Frontal cortex (tissue), 4 donors: ENCODE measurements at places on chromosomes 4 and X.

- DNase-seq = no peak
Measured at GRCh38 chr4:76536373-76536689, 101.3 kb downstream of the SHROOM3 start.

DNA sequence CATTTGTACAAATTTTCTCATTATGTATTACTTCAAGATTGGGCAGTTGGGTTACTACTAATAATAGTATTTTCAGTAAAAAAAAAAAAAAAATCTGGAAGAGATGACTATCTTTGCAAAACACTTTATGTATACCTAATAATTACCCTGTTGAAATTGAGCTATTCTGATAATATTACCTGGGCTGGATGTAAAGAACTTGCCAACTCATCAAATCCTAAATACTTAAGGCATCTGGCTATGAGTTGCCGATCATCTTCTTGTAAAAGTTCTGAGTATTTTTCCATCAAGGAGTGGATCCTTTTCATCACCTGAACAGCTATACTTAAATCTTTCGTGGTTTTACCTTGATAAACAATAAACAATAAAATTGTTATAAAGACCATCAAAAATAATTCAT is 42.7 kb downstream of the DDX60 start:
- DNase-seq = no peak

DNA sequence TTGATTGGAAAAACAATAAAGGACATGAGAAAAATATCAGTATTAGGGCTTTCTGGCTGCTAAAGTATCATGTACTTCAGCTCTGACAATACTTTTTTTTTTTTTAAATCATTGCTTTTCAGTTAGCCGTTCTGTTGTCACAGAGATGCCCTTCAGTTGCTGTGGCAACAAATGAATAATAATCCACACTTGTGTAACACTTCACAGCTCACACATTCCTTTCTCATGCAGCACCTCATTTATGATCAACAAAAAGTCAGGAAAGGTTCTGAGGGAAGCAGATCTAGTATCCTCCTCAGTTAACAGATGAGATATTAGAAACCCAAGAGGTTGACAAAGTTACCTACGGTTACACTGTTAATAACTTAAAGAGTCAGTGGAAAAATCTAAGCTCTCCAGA is 444.2 kb upstream of the SLIT2 start:
- no peak for DNase-seq

DNA sequence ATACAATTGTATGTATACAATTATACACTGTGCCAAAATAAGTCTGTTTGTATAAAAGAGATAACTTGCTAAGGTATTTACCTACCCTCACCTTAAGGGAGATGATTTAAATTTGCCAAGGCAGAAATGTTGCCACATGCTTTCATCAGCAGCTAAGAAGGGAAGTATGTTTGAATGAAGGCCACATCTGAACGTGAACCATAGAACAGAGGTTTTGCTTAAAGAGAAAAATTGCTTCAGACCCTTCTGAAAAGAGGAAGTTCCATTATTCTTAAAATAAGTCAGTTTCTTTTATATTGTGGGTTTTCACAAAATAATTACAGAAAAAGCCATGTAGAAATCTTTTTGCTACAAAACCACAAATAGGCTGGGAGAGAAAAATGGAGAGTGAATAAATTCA is 621.5 kb upstream of the HTR2C start:
- DNase-seq = no peak

GRCh38 chr4:4671774-4672349 is 130.0 kb upstream of the STX18 start:
- no peak for DNase-seq

DNA sequence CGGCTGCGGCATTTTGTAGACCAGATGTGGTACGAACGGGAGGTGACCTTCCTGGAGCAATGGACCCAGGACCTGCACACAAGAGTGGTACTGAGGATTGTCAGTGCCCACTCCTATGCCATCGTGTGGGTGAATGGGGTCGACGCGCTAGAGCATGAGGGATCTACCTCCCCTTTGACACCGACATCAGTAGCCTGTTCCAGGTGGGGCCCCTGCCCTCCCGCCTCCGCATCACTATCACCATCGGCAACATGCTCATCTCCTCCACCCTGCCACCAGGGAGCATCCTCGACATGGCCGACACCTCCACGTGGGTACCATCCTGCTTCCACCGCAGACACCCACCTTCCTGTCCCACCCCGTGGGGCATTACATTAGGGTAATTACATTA is 46.2 kb downstream of the SMARCA5 start:
- no peak for DNase-seq

DNA sequence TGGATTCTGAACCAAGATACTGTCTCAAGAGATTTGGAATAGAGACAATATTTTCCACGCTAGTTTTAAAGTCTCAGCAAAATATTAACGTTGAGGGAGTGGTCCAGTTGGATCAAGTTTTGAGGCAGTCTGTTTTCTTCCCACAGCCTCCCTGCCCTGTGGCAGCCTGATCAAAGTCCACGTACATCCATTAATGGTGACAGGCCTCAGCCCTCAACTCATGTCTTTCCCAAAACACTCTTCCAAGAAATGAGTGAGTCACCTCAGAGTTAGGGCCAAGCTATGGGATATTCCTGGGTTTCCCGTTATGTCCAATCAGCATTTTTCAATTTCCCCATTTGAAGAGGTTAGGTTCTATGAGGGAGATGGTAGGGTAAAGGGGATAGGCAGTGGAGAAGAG is 28.5 kb downstream of the EGFL6 start:
- DNase-seq = no peak

- DNase-seq = no peak
Measured at GRCh38 chr4:141913928-141914327, 277.5 kb downstream of the IL15 start.

DNA sequence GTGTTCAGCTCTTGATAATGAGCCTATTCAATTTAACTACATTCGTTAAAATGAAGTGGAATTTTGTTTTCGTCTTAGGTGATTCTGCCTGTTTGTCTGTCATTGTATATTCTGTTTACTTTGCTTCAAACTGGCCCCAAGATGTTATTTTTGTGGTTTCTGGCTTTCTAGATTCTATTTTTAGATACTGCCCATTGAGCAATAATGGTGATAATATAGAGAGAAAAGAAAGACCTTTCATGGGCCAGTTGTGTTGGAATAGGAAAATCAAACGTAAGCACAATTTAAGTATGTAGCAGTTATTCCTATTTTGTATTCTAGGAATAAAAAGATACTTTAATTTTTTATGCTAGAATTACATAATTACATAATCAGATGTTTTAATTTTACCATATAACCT is 4.0 kb downstream of the CDKN2AIP start:
- no peak for DNase-seq

DNA sequence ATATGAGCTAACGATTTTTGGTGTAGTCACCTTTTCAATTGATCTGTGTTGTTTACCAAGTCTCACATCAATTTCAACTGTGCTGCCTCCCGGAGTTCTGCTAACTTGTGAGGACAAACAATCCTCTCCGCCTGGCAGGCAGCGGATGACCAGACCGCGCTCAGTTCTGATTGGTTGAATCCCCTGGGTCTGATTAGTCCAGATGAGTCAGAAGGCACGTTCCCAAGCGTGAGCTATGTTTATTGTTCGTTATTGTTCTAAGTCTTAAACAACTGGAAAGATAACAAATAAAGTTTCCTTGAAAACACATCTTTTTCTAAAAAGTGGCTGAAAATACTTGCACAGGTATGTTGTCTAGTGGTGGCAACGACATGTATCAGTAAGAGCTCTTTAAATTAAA is 37.9 kb upstream of the TRPC3 start:
- DNase-seq = no peak

DNA sequence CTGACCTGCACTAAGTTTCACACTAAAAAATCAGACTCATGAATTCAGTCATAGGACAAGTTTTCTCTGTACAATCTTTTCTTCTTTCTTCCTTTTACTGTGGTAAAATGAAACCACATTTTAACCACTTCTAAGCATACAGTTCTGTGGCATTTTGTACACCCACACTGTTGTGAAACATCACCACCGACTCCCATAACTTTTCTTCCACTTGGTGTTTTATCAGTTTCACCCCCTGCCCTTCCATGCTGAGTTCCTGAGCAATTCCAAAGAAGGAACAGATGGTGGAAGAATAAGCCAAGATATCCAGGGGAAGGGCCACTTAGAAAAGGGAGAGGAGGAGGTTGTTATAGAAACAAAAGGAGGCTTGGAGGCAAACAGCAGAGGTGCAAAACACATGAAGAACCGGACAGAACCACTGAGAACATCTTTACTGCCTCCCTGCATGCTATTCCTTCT is 22.6 kb downstream of the SLC25A4 start:
- no peak for DNase-seq

DNA sequence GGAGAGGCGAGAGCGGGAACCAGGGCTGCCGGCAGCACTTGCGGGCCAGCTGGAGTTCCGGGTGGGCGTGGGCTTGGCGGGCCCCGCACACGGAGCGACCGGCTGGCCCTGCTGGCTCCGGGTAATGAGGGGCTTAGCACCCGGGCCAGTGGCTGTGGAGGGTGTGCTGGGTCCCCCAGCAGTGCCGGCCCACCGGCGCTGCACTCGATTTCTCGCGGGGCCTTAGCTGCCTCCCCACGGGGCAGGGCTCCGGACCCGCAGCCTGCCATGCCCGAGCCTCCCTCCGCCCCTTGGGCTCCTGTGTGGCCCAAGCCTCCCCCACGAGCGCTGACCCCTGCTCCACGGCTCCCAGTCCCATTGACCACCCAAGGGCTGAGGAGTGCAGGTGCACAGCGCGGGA is 25.2 kb upstream of the KIT start:
- DNase-seq = no peak

DNA sequence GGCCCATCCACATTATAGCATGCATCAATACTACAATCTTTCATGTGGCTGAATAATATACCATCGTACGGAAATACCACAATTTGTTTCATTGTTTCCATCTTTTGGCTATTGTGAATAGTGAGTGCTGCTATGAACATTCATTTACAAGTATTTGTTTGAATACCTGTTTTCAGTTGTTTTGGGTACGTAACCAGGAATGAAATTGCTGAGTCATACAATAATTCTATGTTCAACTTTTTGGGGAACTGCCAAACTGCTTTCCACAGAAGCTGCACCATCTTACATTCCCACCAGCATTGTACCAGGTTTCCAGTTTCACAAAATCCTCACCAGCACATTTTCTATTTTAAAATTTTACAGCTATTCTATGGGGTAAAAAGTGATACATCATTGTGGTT is 28.5 kb upstream of the MANBA start:
- no peak for DNase-seq

GRCh38 chr4:2247128-2248043 is 5.5 kb upstream of the HAUS3 start:
- DNase-seq = peak; percentile 7

DNA sequence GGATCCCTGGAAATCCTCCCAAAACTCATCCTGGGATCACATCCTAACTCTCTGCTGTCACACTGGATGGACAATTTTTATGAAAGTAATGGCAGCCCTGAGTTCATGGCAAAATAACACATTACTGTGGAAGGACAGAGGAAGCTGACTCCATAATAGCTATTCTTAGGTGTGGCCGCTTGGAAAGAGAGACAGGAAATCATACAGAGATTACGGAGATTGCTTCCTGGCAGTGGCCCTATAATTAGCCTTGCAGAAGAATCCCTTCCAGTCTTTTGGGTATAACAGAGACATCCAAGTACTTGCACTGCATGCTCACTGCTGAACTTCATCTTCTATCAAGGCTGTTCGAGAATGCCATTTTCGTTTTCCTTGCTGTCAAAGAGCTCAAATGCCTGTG is 133.1 kb upstream of the VCX start:
- no peak for DNase-seq

- no peak for DNase-seq
Measured at GRCh38 chrX:9992061-9992460, 24.9 kb downstream of the CLDN34 start.

- no peak for DNase-seq
Measured at GRCh38 chrX:23904096-23904495, 3.6 kb downstream of the APOO start.

- no peak for DNase-seq
Measured at GRCh38 chr4:184103527-184104264, 114.0 kb downstream of the ENPP6 start.

GRCh38 chr4:156111686-156112085 is 158.0 kb upstream of the CTSO start:
- no peak for DNase-seq

GRCh38 chrX:136182414-136182813 is 35.1 kb downstream of the FHL1 start:
- no peak for DNase-seq

- DNase-seq = peak; percentile 30
Measured at GRCh38 chr4:40924096-40924792, 174.5 kb downstream of the NSUN7 start.

DNA sequence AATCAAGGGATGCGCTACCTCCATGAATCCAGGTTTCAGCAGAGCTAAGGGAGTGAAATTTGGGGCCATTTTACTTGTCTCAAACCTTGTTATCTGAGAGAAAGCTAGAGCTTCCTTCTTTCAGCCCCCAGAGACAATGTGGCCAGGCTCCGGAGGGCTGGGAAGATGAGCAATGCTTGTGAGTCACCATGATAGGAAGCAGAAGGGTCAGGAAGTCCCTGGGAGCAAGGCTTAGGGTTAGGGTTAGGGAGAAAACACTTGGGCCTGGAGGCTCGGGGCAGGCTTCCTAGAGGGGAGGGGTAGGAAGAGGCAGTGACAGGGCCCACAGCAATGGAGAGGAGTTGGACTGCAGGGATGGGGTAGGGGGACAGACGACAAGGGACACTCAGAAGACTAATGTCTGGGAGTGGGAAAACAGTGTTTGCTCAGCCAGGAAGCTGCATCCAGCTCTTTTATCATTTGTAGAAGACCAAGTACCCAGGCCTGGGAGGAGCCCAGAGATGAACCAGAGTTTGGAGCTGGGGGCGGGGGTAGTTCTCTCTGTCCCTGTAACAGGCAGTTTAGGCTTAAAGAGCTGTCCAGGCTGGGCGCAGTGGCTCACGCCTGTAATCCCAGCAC is 16.4 kb upstream of the PORCN start:
- DNase-seq = no peak

DNA sequence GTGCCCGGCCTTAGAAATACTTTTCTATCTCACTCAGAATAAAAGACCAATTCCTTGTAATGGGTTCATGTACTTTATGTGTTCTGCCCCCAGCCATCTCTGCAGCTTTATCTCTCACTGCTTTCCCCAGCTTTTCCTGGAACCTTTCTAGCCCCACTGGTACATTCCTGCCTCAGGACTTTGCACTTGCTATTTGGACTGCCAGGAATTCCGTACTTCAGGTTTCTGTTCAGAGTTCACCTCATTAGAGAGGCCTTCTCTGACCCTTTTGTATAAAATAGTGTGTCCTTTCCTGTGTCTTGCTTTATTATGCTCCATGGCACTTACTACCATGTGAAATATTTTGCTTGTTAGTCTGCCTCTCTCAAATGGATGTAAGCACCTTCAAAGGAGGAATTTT is 112.5 kb downstream of the PDLIM5 start:
- no peak for DNase-seq

GRCh38 chrX:38861489-38861888 is 60.2 kb downstream of the MID1IP1 start:
- DNase-seq = no peak
